ENCODE measurements at places on chromosomes 5 and 9.

DNA sequence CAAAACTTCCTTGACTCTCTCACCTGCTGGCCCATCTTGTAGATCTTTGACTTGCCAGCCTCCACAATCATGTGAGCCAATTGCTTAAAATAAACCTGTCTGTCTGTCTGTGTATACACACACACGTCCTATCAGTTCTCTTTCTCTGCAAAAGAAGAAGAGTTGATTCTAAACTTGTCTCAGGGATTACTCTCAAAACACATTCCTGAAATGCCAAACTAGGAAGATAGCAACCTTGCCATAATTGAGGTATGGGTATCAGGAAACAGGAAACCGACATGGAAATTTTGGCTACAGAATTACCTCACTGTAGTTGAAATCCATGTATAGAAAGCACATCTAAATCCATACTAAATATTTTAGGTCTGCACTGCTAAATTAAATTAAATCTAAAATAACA lies 483.4 kb downstream of the PLK2 start:
- DNase-seq: no peak

DNA sequence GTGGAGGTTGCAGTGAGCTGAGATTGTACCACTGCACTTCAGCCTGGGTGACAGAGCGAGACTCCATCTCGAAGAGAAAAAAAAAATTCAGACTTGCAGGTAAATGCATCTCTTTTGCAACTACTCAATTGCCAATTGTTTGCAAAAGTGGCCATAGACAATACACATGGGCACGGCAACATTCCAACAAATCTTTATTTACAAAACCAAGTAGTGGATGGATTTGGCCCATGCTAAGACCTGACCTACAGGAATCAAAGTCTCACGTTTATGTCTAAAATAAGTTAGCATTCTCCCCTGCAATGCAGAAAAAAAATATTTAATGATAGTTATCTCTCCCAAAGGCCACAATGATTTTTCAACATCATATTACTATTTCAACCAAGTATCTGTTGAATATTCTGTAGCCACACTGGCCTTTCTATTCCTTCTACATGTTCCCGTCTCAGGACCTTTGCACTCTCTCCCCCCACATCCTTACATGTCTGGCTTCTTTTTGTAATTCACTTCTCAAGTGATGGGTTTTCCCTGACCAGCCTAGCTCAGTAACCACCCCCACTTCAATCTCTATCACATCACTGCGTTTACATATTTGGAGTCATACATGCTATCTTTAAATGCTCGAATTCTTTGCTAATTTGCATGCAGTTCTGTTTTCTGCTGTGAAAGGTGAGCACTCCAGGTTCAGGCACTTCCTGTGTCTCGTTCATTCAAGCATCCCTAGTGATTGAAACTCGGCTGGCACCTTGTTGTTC lies 54.2 kb downstream of the FNBP1 start:
- DNase-seq: no peak

DNA sequence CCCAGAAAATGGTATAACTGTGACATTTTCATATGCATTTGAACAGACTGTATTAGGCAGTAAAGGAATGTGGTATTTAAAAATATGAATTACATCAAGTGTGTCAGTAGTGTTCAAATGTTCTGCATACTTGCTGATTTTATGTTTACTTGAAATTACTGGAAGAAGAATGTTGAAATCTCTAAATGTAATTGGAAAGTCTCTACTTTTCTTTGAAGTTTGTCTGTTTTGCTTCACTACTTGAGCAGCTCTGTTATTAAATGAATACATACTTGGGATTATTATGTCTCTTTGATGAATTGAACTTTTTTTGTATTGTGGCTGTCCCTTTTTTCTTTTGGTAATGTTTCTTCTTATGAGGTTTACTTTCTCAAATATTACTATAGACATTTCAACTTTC lies 205.6 kb downstream of the TAF11L14 start:
- no peak for DNase-seq

DNA sequence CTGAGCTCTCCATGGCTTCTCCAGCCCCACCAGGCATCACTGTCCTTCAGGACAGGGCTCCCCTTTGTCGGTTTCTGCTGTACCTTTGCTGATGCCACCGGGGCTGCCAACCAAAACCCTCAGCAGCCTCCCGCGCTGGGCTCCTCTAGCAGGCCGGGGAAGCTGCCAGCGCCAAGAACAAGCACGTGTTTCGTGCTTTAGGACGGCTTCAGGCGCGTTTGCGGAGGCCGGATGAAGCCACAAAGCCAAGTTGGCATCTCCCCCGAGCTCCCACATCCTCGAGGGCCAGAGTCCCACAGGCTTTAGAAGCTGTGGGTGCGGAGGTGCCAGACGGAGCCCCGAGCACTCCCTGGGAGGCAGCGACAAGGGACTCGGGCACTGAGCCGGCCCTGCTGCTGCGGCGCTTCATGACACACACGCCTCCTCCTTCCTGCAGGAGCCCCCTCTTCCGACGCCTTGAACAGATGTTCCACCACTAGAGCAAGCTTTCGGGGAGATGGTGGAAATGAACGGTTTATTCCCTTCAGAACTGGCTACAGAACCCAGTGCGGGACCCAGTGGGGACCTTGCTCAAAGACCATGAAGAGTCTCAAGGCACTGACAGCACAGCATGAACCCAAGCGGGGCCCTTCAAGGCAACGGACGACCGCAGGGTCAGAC lies 36.7 kb downstream of the SARDH start:
- no peak for DNase-seq

DNA sequence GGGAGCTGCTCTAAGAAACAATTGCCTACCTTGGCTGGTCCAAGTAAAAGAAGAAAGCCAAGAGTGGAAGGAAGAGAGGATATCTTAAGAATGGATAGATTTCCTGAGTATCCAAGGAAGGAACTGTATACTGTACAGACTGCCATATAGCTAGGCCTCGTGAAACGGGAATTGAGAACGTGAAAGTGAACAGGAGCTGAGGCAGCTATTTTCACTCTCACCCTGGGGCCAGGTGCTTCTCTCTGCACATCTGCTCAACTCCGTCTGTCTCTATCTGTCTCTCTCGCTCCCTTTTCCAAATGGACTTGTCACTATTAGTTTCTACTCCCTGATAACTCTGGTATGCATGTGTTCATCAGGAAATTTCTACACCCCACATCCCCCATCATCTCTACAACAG lies 35.9 kb upstream of the TESK1 start:
- no peak for DNase-seq

DNA sequence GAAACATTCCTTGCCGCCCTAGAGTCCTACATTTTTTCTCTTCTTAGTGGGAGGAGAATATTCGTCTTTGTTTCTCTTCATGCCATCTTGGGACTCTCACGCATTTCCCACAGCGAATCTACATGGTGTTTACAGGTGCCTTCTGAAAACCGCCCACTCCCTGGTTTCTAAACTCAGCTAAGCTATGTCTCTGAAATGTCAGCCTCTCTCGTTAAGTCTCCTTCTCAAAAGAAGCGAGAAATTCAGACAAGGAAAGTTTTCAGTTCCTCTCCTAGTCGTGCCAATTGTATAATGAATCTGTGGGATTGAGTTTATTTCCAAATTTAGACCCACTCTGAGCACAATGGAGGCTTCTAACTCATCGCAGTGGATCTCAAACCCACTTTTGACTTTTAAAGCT lies 186.8 kb upstream of the NFIB start:
- no peak for DNase-seq

- DNase-seq: no peak
These were observed 722 bp downstream of the SLC22A4 start for GRCh38 chr5:132294728-132295504.

- no peak for DNase-seq
These were observed 33.9 kb upstream of the ABCA1 start for GRCh38 chr9:104961701-104962359.

- DNase-seq: no peak
These were observed 1.3 kb downstream of the BRD3OS start for GRCh38 chr9:134026581-134026980.

DNA sequence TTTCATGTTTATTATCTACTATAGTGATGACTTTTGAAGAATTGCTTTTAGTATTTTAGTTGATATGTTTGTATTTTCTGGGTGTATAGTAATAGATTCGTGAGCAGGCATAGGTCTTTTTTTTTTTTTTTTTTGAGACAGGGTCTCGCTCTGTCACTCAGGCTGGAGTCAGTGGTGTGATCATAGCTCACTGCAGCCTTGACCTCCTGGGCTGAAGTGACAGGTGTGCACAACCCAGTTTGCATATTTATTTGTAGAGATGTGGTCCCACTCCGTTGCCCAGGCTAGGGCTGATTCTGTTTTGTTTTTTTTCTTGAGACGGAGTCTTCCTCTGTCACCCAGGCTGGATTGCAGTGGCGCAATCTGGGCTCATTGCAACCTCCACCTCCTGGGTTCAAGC lies 11.9 kb downstream of the ERBIN start:
- DNase-seq: no peak

DNA sequence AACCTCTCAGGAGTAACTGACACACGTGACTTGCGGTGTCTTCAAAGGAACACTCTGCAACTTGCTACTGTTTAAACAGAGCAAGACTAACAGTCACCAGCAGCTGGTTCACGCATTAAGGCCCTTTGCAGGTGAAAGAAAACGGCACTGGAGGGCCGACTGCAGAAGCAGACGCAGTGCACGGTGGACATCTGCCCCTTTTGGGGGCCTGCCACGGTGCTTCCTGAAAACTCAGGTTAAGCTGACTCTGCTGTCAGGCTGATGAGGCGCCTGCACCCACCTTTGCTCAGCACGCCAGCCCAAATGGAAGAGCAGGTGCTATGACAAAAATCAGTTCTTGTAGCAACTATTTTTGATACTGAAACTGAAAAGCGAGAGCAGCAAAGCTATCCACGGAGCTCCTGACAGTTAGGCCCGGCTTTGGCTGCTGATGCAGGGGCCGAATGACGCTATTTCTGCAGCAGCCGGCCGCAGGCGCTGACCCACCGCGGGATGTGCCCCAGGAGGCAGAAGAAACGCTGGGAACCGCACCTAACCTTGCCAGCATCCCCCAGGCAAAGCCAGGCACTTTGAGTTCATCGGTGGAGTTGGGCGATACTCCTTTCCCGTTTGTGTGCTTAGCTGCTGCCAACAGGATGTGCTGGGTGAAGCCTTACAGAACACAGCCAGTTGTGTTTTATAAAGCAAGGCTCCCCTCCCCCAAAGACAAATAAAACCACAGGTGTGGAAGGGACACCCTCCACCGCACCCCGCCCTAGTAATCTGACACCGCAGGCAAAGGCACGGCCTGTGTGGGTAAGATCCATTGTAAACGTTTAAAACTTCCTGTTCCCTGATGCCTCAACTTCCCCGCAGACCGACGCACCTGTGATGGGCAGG lies 21.1 kb upstream of the TERT start:
- no peak for DNase-seq

GRCh38 chr5:82584631-82585030 lies 306.5 kb upstream of the RPS23 start:
- no peak for DNase-seq

GRCh38 chr5:2298781-2299180 lies 416.1 kb upstream of the IRX4 start:
- no peak for DNase-seq

DNA sequence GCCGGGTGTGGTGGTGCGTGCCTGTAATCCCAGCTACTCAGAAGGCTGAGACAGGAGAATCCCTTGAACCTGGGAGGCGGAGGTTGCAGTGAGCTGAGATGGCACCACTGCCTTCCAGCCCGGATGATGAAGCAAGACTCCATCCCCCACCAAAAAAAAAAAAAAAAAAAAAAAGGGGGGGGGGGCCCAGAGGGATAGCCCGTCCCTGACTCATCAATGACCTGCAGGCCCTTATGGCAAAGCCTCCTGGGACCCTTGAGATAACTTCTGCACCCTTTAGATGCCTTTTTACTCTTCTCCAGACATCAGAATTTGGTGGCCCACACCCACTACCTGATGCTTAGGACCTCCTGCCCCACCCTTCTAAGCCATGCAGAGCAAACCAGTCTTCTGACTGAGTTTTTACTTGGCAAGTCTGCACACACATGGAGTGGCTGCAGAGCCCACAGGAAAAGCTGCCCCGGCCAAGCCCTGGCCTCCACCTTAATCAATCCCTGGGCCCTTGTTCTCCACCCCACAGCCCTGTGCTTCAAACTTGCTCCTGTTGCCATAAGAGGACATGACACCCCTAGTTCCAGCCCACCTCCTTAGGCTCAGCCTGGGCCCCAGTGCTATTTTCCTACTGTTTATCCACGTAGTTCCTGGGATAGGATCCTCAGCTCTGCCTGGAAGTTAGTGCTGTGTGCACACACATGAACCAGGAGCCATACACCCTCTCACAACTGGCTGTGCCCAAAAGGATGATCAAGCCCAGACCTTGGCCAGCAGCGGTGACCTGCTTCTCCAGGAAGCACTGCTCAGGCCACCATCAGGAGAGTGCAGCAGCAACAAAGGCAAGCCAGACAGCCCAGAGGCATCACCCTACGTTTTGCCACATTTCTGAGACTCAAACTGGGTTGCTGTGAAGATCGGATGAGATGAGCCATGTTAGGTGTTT lies 5.1 kb downstream of the MGAT1 start:
- no peak for DNase-seq

- DNase-seq: no peak
These were observed 206.9 kb downstream of the CAVIN4 start for GRCh38 chr9:100784755-100785154.

GRCh38 chr9:90966480-90967144 lies 165.0 kb downstream of the SYK start:
- no peak for DNase-seq

GRCh38 chr9:134216961-134217360 lies 52.6 kb upstream of the RNU6ATAC start:
- no peak for DNase-seq

GRCh38 chr9:16309469-16310271 lies 560.8 kb downstream of the BNC2 start:
- DNase-seq: no peak

DNA sequence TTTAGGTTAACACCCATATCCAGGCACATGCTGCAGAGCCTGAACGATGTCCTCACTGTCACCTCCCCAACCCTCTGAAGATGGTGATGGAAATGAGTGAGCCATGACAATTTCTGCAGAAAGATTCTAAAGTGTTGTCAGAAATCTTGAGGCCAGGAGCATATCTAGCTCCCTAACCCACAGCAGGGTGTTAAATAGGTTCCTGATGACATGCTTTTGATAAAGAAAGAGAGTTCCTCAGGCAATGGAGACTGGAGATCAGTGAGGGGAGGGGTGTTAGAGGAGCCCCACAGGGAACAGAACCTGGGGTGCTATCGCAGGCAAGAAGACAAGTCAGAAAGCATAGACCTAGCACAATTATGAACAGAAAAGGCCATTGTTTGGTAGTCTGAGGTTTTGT lies 95.7 kb downstream of the ENC1 start:
- DNase-seq: no peak

DNA sequence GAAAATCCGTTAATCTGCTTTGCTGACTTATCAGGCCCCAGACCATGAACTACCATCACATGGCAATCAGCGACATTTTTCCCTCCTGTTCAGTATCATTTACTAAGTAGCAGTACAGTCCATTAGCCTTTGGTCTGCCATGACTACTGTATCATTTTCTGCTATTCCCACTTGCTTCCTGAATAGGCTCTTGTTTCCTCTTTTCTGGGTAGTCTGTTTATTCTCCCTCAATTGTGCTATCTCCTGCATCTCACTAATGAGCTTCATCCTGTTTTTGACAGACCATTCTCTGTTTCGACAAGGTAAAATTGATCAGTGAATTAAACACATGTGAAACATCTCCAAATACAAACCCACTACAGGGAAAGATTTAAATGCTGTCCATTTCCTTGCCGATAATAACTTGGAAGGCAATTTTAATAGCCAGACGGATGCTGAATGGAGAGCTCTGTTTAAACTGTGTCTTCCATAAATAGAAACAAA lies 263.5 kb upstream of the ANKRD55 start:
- no peak for DNase-seq

All from cortex of kidney (tissue), 1 donor.